ENCODE measurements at places on chromosomes 16 and 17.

DNA sequence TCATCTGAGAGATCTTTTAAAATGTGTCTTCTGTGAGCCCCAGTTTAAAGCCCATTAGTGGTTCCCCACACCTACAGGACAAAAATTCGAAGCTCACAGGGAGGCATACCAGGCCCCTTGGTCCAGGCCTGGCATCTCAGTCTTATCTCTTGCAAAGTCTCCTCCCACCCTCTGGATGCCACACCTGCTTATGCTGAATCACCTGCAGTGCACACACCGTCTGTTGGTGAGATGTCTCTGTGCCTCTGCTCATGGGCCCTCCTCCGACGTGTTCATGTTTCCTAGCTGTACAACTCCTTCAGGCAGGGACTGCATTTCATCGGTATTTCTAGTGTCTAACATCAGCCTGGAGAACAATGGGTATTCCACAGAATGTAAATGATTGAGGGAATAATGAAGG is 41.6 kb downstream of the RNF157 start:
- DNase-seq, result no peak

DNA sequence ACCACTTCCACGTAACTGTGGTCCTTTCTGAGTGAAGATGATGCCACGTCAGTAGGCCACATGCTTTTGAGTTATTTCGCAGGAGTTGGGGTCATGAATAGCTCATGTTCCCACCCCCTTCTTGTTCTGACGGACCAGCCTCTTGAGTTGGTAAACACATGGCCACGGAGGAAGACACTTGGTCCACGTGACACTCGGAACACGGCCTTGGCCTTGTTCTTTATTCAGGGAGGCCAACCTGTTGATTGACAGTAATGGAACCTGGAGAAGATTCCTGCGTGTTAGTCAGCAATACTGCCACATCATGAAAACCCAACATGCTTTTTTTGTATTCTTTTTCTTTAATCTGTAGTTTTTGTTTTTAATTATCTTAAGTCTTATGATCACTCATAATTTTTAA is 56.3 kb downstream of the SEC14L1 start:
- no peak for DNase-seq

DNA sequence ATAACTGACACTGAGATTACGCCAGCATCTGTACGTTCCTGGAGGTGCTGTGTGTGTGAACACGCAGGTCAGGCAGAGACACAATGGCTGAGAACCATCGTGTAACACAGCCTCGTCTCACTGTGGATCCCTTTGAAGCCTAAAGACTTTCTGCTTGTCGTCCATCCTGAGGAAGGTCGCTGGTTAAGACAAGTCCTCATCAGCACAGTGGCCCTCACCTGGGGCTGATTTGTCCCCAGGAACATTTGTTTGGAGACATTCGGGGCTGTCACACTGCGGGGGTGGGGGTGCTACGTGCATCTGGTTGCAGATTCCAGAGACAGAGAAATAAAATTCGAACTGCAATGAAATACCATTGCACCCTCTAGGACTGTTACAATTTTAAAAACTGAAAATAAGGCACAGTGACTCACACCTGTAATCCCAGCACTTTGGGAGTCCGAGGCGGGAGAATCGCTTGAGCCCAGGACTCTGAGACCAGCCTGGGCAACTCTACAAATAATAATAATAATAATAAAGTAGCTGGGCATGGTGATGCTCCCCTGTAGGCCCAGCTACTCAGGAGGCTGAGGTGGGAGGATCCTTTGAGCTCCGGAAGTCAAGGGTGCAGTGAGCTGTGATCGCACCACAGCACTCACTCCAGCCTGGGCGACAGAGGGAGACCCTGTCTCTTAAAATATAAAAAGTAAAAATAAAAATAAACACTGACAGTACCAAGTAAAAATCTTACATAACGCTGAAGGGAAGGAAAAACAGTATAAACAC is 112.0 kb upstream of the METRNL start:
- DNase-seq, result no peak

- DNase-seq, result peak; percentile 62
Observed at GRCh38 chr16:17921357-17921978, 415.1 kb downstream of the NPIPA8 start.

GRCh38 chr16:48526958-48527331 is 83.0 kb downstream of the N4BP1 start:
- no peak for DNase-seq

DNA sequence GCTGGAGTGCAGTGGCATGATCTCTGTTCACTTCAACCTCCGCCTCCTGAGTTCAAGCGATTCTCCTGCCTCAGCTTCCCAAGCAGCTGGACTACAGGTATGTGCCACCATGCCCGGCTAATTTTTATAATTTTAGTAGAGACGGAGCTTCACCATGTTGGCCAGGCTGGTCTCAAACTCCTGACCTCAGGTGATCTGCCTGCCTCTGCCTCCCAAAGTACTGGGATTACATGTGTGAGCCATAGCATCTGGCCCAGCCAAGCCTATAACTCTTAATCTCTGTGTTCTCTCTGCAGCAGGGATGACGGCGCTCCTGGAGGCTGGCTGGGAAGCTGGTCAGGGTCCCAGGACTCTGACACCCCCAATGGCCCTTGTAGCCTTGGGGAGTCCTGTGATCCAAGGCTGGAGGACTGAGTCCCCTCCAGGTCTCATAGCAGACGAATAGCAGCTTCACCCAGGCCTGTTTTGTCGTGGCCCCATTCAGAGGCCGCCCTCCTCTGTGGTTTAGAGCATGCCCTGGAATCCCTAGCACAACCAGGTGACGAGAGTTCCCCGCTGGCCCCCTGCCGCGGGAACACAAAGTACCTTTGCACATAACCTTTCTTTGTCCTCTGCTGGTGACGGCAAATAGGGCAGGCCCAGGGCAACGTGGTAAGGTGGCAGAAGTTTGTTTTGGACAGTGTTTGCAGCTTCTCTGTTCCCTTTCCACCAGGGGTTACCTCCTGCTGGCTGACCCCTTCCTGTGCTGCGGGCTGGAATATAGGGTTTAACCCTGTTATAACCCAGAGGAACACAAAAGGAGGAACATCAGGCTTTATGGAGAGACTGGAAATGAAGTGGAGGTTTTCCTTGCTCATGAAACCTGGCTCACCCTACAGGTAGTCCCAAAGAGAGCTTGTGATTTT is 43.0 kb upstream of the TOB1 start:
- peak; percentile 56 for DNase-seq

GRCh38 chr17:65328567-65328966 is 191.4 kb downstream of the RGS9 start:
- no peak for DNase-seq

GRCh38 chr16:66544016-66544757 is 5.7 kb downstream of the TK2 start:
- DNase-seq, result no peak

GRCh38 chr17:61312406-61313295 is 87.0 kb upstream of the TBX2 start:
- no peak for DNase-seq

DNA sequence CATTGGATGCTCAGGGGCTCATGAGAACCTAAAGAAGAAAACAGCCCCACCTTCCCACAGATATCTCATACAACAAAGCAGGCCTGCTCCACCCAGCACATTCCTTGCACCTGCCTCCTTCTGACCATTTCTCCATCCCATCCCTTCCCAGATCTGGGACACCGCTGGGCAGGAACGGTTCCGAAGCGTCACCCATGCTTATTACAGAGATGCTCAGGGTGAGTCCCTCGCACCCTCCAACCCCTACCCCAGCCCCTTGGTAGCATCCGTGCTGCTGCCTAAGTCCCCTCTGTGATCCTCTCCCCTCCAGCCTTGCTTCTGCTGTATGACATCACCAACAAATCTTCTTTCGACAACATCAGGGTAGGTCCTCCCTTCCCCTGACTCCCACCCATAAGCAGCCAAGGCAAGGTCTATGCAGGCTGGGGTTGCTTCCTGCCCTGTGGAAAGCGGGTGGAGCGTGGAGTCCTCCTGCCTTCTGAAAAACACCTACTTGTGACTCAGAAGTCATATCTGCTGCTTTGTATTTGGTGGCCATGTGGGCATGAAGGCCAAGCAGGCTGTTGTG is 5.4 kb upstream of the NHERF1 start:
- no peak for DNase-seq

GRCh38 chr16:89721546-89722391 is 432 bp downstream of the ZNF276 start:
- DNase-seq, result peak; percentile 86

- DNase-seq, result peak; percentile 49
Observed at GRCh38 chr17:8210761-8211458, 535 bp upstream of the AURKB start.

GRCh38 chr17:28612936-28613872 is 781 bp downstream of the RSKR start:
- DNase-seq, result peak; percentile 33

DNA sequence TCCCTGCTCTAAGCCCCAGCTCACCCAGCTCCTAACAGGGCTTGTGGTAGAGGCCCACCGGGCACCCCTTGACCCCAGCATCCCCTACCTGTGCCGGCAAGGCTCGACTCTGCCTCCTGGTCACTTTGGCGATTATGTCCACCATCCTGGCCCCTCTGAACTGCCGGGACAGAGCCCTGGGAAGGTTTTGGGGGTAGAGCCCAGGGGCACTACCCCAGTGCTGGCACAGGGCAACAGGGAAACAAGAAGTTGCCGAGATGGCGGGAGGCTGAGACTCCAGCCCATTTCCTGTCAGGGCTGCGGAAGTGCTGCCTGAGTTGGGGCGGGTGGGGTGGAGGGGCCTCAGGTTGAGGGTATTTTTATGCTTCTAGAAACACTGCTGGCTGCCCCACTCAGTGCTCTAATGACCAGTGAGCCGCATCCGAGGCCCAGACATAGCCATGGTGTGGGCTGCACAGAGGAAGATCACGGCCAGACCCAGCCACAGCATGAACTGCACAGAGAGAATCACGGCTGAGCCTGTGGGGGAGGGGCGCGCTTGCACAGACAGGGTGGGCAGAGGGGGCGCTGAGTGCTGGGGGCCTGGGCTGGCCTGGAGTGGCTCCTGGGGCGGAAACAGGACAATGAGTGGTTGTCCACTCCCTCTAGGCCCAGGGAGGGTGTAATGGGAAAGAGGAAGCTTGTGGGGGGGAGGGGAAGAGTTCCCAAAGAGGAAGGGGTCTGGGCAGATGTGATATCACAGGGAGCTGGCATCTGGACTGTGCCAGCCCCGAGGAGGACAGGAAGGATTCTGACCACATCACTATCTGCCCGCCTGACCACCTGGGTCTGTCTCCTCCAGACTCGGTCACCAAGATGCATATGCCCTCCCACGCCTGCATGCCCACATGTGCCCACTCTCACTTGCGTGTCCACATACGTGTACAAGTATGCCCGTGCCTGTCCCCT is 22.3 kb downstream of the ARHGAP27 start:
- DNase-seq, result peak; percentile 71

- no peak for DNase-seq
Observed at GRCh38 chr16:72854267-72854959, 193.5 kb downstream of the ZFHX3 start.

Data from stimulated activated naive CD8-positive, alpha-beta T cell treated with anti-CD3 and anti-CD28 coated beads, Interleukin-15, Interleukin-2, amounts not matched to agents 100 U/mL and 50 U/mL, for 24 hours (primary cell).